ENCODE measurements at places on chromosomes 11 and 22.

DNA sequence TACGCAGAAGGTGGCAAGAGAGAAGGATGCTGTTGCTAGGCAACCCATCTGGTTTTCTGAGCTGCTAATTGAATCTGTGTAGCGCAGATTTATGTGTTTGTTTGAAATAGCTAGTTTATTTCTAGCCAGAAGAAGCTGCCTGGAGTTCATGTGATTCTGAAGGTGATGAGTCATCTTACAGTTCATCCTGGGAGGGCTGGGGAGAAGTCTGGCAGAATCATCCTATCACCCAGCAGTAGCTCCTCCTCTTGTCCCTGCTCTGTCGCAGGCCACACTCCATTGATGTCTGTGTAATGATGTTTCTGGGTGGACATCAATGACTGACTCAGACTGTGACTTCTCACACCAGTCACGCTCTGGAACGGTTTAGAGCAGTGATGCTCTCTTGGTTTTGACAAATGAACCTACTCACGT, 4.8 kb upstream of the FBXO7 start:
- no peak for DNase-seq

- DNase-seq, result no peak
Observed at GRCh38 chr11:66624450-66624849, 8.0 kb downstream of the RBM14 start.

GRCh38 chr22:38034278-38034882, 22.8 kb upstream of the PICK1 start:
- DNase-seq, result no peak

- no peak for DNase-seq
Observed at GRCh38 chr22:38674888-38675287, 6.9 kb upstream of the TOMM22 start.

DNA sequence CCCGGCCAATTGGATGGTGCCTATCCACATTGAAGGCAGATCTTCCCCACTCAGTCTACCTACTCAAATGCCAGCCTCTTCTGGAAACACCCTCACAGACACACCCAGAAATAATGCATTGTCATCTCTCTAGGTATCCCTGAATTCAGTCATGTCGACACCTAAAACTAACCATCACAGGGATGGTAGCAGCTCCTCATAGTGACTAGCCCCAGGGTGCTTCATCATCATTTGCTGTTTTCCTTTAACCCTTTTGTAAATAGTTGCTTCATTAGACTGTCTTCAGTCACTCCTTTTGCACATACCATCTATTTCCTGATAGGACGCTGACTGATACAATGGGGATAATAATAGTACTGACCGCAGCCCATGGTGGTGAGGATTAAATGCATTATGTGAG, 18.8 kb upstream of the AMOTL1 start:
- DNase-seq, result no peak

GRCh38 chr11:88231894-88232482, 56.7 kb upstream of the RAB38 start:
- no peak for DNase-seq

DNA sequence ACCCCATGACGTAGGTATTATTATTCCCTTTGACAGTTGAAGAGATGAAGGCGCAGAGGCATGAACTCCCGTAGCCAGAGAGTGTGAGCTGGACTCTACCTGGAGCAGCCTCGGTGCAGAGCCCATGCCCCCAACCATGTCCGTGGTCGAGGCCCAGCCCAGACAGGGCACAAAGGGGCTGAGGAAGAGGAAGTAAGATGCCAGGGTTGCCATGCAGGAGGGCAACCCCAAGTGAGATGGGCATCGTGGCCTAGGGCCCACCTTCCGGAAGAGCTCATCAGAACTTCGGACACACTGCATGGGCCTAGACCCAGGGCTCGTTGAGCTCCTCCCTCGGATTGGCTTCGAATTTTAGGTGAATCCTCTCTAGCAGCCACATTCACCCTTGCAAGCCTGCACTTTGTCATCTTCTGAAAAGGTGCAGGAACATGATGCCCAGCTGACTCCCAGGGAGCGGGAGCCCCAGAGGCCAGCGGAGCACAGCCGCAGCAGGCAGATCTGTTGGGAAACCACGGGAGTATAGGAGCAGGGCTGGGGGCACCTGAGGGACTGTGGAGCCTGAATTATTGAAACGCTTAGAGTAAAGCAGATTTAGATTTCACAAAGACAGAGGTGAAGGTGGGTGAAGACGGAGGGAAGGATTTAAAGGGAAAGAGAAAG, 29.0 kb upstream of the JAM3 start:
- DNase-seq, result no peak

DNA sequence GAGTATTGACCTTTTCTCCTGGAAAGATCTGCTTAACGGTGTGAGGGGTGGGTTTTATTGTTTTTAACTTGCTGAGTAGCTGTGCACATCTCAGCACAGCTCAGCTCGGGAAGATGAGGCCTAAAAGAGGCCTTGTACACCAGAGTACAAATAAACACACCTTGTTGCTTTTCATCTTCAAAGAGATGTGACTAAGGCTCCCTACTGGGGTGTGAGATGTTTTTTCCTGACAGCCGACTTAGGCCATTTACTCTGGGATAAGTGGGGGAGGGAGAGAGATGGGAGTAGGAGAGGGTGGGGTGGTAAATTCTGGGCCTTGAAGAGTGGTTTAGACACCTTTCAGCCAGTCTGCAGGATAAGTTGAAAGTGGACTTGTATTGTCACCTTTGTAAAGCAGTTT, 2.9 kb downstream of the LDLRAD3 start:
- DNase-seq, result no peak
